Natural killer cell treated with Interleukin-12 subunit alpha and Interleukin-12 subunit beta and Interleukin-15 and Interleukin-18, amount 100 ng/mL, for 72 hours (primary cell): ENCODE measurements at places on chromosomes 5 and 9.

DNA sequence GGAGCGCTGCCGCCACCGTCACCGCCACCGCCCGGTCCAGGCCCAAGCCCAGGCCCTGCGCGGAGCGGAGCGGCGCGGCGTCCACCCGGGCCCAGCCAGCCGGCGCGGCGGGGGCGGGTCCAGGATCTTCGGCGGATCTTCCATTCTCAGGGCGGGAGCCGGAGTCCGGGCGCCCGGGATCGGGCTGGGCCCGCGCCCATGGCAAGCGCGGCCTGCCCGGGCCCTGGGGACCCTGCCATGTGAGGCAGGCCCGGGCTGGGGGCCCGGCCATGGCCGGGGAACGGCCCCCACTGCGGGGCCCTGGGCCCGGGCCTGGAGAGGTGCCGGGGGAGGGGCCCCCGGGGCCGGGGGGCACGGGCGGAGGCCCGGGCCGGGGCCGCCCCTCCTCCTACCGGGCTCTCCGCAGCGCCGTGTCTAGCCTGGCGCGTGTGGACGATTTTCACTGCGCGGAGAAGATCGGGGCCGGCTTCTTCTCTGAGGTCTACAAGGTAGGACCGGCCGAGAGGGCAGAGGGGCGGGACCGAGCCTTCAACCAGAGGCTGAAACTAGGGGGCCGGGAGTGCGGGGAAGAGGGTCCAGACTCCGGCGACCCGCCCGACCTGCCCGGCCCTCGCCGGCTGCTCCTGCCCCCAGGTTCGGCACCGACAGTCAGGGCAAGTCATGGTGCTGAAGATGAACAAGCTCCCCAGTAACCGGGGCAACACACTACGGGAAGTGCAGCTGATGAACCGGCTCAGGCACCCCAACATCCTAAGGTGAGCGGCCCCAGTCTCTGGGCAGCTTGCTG lies 482 bp downstream of the TESK1 start:
- no peak for DNase-seq

- no peak for DNase-seq
Observed at GRCh38 chr5:122145906-122146305, 16.6 kb downstream of the ZNF474 start.

DNA sequence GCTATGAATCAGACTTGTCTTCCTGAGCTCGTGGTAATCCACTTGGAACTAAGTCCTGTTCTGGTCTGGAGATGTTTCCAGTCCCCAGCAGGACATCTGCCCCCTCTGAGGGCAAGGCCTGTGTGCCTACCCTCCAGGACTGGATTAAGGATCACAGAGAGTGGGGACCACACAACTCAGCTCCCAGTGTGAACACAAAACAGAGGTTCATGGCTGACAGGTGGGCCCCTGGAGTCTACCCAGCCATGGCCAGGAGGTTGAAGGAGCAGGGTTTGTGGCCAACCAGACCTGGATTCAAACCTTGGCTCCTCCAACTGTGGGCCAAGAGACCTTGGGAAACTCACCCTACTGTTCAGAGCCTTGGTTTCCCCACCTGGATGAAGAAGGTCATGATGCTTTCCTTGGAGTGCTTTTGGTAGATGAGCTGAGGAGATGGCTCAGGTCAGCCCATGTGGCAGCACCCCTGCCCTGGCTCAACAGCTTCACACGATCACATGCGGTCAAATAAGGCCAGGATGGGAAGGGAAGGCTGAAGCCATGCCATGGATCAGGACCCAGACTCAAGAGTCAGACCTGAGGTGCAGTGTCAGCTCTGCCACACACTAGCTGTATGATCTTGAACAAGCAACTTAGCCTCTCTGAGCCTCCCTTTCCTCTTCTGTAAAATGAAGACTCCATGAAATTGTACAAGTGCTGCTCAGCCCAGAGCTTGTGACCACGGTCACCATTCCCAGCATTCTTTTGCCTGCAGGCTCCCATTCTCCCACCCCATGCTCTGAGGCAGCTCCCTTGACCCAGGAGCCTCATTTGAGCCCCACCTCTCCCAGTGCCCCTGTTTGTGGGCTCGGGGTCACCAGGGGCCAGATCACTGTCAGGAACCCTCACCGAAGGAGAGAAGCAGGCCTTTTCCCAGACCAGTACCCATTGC lies 27.3 kb upstream of the ANGPTL2 start:
- no peak for DNase-seq

DNA sequence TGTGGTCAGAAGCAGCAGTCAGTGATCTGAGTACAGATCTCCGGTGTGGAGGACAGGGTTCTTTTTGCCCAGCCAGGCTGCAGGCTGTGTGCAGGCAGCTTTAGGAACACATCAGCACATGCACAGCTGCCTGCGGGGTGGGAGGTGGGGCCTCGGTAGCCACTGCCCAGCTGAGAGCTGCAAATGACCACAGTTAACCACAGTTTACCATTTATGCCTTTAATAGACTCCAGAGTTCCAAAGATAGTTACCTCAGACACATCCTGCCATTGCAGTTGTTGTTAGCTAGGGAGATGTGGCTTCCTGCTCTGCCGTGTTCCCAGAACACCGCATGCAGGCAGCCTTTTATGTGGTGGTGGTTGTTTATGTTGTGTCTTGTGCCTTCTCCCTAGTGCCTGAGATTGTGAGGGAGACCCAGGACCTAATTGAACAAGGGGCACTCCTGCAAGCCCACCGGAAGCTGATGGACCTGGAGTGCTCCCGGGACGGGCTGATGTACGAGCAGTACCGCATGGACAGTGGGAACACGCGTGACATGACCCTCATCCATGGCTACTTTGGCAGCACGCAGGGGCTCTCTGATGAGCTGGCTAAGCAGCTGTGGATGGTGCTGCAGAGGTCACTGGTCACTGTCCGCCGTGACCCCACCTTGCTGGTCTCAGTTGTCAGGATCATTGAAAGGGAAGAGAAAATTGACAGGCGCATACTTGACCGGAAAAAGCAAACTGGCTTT lies 10.2 kb downstream of the EXOC3 start:
- DNase-seq = no peak

GRCh38 chr5:91243852-91244251 lies 139.3 kb downstream of the ARRDC3 start:
- DNase-seq = no peak

- no peak for DNase-seq
Observed at GRCh38 chr9:120388003-120388855, 191.7 kb downstream of the CDK5RAP2 start.

DNA sequence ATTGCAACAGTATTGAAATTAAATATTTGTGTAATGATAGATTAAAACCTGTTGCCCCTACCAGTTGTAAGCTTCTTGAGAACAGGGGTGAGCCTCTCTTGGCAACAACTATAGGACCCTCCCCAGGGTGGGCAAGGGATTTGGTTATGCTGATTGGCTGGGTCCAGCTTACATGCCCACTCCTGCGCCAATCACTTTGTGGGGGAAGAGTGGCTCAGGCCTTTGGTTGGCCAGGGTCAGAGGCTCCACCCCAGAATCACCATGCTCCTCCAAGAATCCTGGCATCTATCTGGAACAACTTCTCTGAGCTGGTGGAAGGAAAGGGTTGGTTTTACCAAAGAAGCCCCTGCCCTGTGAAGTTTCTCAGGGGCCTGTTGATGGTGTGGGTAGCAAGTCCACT lies 8.6 kb upstream of the PITX1 start:
- no peak for DNase-seq

DNA sequence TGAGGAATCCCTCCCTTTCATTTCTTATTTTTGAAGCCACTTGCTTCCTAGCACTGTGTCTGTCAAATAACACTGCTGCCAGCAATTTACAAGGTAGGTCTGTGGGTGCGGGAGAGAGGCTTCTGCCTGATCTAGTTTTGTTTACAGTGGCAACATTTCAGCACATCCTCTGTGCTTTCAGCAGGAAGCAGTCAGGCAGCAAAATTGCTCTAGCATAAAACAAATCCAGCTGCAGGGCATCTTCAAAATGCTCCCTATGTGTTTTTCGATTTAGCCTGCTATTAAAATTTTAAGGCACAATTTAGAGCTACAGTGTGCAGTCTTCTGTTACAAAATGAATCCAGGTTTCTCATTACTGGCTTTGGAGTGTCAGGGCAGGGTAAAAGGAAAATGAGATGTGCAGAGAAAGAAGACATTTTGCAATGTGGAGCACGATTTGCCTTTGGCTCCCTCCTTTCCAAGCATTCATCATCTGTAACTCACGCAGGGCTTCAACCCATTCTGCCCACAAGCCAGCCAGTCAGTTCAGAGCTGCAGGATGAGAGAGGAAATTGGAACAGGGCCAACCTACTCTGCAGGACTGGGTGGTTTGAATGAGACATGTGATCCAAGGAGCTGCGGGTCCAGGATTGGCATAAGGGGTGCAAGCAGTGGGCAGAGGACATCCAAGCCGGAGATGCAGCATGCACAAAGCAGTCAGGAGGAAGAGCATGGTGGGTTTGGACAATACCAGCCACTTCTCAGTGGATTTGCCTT lies 143.4 kb upstream of the APC start:
- DNase-seq = no peak

- DNase-seq = no peak
Observed at GRCh38 chr5:145068721-145069120, 766.4 kb downstream of the PRELID2 start.

DNA sequence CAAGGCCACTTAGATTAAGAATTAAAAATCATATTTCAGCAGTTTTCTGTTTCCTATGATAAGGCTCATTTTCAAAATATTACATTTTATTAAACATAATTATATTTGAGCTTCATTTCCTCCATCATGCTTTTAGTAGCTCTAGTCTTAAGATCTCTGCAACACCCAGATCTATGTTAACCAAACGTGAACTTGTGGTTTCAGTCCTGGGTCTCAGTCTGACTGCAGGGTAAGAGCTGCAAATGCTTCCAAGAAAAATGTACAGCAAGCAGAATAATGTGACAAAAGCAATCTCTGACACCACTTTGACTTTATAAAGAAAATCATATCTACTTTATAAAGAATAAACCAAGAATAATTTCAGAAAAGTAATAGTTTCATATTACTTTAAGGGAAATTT lies 512.4 kb downstream of the SEMA5A start:
- no peak for DNase-seq

- DNase-seq = no peak
Observed at GRCh38 chr9:20187318-20187717, 398.5 kb upstream of the SLC24A2 start.

DNA sequence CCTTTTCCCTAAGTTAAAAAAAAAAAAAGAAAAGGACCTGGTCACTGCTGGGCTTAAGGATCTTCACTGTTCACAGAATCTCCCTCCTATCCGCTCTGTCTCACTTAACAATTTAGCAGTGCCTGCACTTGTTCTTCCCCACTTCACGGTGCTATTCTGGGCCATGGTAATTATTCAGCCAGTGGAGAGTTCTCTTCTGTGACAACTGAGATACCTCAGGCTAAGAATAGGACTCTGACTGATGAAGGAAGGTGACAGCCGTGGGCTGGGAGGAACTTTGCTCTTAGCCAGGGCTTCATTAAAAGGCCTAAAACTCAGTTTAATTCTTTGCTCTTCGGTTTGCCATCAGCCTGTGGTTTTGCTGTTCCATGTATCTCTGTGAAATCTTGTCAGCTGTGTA lies 51.9 kb upstream of the ENTREP1 start:
- no peak for DNase-seq

DNA sequence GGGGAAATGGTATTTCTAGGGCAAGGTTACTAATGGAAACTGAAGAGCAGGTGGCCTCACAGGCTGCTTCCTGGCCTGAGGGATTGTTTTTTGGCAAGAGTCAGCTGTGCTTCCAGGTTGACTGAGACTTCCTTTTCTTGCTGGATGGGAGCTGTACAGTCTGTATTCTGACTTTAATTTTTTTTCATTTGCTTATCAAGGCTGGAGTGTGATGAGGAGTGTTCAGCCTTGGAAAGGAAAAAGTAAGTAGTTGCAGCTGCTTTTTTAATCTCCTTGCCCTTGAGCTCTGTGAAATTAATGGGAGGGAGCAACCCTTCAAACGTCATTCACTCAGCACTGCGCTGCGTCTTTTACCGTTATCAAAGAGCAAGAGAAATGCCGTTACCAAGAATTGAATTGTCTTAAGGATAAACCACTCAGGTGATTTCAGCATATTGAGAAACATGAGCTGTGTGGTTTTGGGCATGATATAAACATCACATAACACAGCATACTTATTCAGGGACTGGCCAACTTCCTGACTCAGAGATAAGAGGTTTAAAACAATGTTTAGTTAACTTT lies 47.6 kb downstream of the AQP7 start:
- DNase-seq = no peak

DNA sequence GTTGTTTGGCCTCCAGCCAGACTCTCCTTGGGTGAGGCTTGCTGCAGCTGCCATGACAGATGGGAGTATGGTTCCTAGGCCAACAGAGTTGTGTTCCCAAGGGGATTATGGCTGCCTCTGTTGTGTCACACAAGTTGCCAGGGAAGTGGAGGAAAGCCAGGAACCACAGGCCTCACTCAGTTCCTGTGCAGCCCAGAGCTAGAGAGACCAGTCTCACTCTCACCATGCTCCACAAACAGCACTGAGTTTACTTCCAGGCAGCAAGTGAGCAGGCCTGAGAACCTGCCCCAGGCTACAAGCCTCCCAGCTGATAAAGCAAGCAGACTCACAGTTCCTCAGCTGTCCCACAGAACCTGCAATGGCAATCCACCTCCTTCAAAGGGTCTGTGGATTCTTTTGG lies 273.6 kb upstream of the TAS2R1 start:
- no peak for DNase-seq

- DNase-seq = no peak
Observed at GRCh38 chr9:125151730-125152129, 8.4 kb upstream of the SCAI start.

DNA sequence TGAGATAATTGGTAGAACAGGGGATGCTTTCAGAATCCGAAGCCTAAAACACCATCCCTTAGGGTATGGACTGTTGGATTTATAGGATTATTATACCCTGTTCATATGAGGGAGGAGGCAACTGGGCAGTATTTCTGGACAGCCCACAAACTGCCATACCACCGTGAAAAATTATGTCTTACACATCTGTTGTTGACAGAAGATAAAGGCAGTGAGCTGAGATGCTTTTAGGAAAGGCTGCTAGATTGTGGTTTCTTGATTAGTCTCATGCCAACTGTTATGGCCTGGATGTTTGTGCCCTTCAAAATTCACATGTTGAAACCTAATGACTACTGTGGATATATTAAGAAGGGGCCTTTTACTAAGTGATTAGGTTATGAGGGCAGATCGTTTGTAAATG lies 83.7 kb upstream of the DHFR start:
- DNase-seq = no peak

GRCh38 chr9:77038281-77039036 lies 19.0 kb downstream of the FOXB2 start:
- DNase-seq = no peak

DNA sequence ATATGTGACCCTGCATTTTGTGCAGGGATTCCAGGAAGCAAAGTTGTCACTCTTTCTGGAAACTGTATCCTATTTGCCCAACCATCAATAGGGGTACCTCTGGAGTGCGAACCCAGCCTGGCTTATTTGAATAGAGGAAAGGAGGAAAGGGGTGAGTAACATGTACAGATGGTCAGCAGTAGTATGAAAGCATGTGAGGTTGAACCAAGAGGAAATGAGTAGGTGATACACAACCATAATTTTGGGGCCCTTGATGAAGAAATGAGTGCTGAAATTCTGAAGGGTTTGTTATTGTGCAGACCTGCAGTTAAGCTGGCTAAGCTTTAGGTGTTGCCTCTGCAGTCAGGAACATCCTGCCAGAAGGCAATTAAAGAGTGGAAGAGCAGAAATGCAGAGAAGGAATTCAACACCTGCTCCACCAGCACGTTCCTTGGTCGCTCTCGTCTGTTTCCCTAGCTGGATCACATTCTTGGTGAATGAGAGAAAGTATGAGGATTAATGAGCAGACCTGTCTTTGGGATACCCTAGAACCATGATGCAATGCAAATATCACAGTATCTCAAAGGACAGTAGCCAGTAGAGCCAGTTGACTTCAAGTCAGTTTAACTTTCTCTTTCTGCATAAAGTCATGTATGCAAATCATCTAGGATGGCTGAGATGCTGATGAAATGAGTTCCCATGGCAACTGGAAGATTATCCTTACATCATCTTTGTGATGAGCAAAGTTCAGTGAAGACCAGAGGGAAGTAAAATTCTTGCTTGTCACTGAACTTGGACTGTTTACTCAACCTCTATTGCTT lies 13.2 kb upstream of the IL12B start:
- DNase-seq = no peak
